Stimulated activated CD8-positive, alpha-beta memory T cell treated with anti-CD3 and anti-CD28 coated beads, Interleukin-12 subunit alpha, Interleukin-12 subunit beta, amount 100 ng/mL, for 4 hours (primary cell): ENCODE measurements at places on chromosomes 3 and 15.

GRCh38 chr3:184460276-184460675, 80.4 kb downstream of the CHRD start:
- DNase-seq: no peak

GRCh38 chr15:41583795-41584194, 24.8 kb downstream of the TYRO3 start:
- DNase-seq: no peak

GRCh38 chr3:14647976-14648955, 3.3 kb upstream of the CCDC174 start:
- no peak for DNase-seq

GRCh38 chr15:39752991-39753390, 29.6 kb downstream of the FSIP1 start:
- DNase-seq: no peak

GRCh38 chr3:127588806-127589577, 1.5 kb downstream of the TPRA1 start:
- no peak for DNase-seq

DNA sequence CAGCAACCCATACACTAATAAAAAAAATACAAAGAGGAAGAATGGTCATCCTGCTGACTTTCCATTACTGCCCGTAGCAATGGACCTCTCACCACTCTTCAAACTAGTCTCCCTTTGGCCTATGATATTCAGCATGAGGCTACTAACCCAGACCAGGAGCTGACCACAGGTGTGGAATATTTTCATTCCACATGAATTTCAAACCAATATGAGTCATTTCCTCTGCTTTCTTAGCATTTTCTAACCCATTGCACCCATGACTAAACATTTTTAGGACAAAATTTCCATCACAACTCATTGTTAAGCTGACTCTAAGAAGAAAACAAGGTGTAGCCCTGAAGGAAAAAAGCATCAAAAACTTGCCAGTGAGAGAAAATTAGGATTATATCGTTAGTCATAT, 34.0 kb upstream of the ZPLD1 start:
- no peak for DNase-seq

- no peak for DNase-seq
Observed at GRCh38 chr3:31343075-31343474, 189.7 kb upstream of the STT3B start.

DNA sequence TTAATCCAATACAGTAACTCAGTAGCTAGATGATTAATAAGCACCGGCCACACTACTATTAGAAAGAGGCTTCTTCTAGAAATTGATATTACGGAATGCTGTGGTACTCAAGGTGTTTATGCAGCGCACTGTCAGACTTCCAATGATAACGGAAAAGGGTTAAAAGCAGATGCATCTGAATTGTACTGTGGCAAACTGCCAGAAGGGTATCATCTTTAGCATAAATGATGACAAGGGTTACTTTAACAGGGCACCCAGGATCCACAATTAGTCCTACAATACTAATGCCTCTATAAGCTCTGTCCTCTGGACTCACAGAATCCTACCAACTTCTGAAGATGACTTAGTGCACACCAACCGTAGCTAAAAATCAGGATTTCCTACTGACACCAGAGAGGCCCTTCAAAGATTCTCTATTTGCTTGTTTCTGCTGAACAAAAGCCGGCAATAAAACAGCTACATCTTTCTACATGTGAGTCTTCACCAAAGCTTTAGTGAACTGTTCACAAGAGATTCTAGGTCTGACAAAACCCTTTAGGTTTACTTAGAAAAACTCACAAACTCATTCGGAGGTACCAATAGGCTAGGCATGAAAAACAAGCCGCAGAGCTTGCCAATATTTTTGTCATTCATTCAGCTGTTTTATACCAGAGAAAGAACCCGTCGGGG, 7.1 kb downstream of the SATB1 start:
- no peak for DNase-seq

- DNase-seq: no peak
Observed at GRCh38 chr15:74423431-74424257, 10.1 kb downstream of the SEMA7A start.

- no peak for DNase-seq
Observed at GRCh38 chr15:89039142-89039541, 49.1 kb upstream of the ABHD2 start.

- DNase-seq: no peak
Observed at GRCh38 chr3:5276934-5277333, 89.4 kb downstream of the EDEM1 start.

GRCh38 chr15:90230071-90230494, 3.7 kb downstream of the CIB1 start:
- DNase-seq: no peak

- no peak for DNase-seq
Observed at GRCh38 chr3:23114432-23114831, 88.7 kb upstream of the UBE2E2 start.

- DNase-seq: no peak
Observed at GRCh38 chr3:27528791-27529190, 44.6 kb upstream of the SLC4A7 start.

DNA sequence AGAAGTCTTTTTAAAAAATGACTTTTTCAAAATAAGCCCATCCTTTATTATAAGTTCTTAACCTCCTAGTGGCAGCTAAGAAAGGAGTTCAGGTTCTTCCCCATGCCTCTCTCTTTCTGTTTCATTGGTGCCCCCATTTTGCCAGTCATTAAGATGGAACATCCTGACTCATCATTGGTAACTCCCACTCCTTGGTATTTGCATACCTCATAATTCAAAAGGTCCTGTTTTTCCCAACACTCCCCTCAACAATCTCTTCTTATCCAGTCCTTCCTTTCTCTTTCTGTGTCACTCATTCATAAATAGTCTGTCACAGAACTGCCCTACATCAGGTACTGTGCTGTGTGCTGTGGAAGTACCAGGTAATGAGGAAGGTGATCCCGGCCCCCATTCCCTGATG, 394.0 kb downstream of the FOXP1 start:
- no peak for DNase-seq
